ENCODE measurements at places on chromosomes 5 and 9.
A peak's percentile ranks its signal among the peaks of the same experiment; 100 is the strongest.

GRCh38 chr9:128149951-128150593 lies 819 bp downstream of the LCN2 start:
- no peak for DNase-seq

DNA sequence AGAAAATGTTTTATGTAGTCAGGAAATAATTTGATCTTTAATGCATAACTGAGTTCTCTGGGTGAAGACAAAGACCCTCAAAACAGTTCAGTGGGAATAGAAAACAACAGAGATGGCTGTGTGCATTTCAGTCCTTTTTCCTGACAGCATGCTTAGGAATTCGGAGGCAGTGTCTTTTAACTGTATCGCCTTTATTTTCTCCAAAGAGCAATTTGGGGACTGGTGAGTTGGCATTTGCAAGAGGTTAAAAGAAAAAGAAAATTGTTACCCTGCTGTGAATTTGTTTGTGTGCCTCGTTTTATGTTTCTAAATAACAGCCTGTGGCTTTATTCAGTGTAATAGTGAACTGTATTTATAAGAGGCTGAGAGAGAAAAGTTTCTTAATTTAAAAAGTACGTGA lies 227.8 kb upstream of the DMAC1 start:
- peak; percentile 43 for DNase-seq

DNA sequence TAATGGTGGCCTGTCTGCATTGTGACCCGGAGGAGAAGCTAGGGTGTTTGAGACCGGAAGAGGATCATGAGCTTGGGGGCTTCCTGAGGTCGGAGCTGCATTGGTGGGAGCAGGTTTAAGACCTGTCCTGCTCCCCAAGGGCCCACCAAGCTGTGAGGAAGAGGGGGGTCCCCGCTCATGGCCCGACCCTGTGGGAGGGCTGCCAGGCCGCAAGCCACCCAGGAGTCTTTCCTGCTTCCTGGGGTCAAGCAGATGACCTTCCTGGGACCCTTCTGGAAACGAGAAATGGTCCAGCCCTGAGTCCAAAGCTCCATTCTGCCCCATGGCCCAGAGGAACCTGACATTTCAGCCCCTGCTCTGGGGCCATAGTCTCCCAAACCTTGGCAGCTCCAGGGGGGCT lies 61.5 kb upstream of the RNU6ATAC start:
- no peak for DNase-seq

- DNase-seq, result no peak
These were observed 107.4 kb downstream of the BOD1 start for GRCh38 chr5:173509060-173509459.

DNA sequence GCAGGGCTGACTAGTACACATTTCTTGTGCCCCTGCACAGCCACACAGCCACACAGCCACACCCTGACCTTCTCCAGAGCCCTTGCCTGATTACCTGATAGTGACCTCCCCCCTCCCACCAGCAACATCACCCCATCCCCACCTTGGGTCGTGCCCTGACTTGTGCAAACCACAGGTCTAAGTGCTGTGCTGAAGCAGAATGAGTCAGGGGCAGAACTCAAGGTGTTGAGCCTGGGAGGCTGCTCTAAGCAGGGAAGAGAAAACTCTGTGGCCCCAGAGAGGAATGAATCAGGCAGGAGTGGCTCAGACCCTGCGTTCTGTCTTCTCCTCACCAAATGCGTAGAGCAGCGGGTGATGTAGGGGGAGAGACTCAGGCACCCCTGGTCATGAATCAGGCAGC lies 24.3 kb upstream of the FAT2 start:
- DNase-seq, result no peak

DNA sequence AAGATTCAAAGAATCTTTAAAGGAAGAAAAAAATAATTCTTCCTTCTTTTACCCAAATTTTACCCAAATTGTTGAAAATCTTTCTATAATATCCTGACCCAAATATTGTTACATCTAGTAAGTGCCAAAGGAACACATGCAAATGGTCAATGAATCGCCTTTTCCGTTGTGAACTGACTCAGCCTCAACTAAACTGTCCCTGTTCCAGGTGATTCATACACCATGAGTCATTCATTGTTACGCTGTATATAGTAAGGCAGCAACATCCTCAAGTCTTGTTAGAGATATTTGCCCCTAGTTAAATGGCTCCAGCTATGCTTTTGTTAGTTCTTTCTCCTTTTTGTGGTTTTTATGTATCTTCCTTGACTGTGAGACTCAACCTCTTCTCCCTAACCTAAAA lies 9.7 kb downstream of the PTGER4 start:
- DNase-seq, result no peak

DNA sequence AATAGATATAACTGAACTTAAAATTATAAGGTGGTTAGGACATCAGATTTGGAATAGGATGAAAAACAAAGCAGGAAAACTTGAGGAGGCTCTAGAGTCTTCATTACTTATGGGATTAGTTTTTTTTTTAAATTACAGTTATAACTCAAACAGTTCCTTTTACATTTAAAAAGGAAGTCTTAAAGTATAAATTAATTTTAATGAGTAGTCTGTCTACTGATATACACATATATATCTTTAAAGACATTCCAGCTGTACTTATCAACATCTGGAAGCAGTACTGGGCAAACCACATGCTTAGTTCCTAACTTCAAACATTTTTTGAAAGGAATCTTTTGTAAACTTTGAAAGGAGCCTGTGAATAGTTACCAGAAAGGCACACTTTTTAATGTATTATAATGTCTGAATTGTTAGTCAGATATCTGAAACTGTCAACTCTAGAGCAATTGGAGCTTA lies 6.0 kb downstream of the ACTBL2 start:
- no peak for DNase-seq

GRCh38 chr5:73284220-73284795 lies 111.3 kb downstream of the TMEM174 start:
- no peak for DNase-seq

DNA sequence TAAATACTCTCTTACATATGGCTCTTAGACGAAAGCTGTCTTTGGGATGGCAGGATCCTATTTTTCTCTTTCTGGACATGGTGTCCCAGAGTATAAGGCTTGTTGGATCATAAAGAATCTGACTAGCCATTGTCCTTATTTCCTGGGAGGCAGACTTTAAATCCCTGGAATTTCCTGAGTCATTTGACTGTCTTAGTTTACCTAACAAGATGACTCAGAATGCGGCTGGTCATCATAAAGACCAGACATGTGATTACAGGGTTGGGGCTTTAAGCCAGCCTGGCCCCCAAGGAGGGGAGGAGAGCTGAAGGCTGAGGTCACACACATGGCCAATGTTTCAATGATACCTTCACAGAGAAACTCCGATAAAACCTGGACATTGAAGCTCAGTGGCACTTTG lies 37.2 kb downstream of the FAM240B start:
- DNase-seq, result no peak

DNA sequence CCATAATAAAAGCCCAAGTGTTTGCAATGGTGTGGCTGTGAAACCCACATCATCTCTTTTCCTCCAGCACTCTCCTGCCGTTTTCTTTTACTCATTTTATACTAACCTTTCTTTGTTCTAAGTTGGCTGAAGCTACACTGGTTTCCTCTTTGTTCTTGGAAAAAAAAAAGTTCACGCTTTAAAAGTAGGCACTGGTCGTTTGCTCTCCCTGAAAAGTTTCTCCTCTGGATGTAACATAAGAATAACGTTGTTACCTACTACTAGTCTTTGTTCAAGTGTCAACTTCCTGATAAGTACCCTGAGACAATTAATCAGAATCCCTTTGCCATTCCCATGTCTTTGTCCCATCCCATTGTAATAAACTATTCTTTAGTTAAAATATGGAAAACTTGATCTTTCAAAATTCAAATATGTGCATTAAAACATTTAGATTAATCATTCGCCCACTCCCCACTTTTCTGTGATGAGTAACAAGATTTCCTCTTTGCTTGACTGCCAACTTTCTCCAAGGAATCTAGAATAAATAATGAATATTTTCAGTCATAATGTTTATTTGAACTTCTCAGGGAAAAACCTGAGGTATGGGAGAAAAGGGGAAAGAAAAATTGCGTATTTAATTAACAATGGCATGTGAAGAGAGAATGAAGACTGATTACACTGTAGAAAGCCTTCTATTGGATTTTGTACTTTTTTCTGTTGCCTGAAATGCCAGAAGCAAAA lies 454.3 kb upstream of the CTNND2 start:
- DNase-seq, result no peak

DNA sequence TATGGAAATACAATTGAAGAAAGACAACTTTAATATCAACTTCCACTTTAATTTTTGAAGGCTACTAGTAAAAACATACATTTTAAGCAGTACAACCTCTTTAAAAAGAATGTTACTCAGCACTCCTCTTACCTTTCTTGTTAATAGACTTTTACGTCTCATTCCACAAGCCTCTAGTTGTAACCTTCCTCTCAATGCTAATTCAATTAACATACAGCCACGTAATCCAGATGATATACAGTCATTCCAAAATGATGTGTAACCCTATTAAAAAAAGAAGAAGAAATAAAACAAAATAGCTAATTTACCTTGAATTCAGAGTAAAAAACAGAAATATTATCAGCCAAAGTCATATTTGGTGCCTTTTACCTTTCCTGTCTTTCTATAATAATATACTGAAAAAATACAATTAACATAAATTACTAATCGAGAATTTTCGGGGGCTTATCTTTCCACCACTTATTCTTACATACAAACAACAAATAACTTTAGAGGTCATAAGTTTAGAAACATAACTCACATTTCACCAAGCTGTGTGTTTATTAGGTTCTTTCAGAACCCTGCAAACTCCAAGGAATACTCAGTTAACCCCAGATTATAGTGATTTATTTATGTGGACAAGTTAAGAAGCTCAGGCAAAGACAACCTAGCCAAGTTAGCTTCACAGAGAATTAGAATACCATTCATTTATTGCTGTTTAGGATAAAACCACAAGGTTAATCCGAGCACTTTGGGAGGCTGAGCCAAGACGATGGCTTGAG lies 30.3 kb downstream of the GOLPH3 start:
- DNase-seq, result no peak

- no peak for DNase-seq
These were observed 345.4 kb downstream of the FBXL17 start for GRCh38 chr5:108036482-108036881.

DNA sequence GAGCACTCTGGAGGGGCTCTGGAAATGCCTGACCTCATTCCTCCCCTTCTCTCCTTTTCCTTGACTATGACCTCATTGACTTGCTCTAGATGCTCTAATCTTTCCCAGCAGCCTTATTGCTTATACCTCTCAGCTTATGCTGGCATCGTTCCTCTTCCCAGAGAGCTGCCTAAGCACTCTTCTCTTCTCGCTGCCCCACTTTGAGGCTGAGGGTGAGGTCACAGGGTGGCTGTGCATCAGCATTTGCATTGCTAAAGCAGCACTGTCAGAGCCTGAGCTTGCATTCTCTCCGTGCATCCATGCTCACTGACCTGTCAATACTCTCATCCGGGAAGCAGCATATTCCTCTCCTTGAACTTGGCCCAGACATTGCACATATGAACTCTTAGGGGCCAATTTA lies 96.4 kb upstream of the NTRK2 start:
- DNase-seq, result no peak

- DNase-seq, result no peak
These were observed 10.8 kb downstream of the ZNF618 start for GRCh38 chr9:113886933-113887332.

DNA sequence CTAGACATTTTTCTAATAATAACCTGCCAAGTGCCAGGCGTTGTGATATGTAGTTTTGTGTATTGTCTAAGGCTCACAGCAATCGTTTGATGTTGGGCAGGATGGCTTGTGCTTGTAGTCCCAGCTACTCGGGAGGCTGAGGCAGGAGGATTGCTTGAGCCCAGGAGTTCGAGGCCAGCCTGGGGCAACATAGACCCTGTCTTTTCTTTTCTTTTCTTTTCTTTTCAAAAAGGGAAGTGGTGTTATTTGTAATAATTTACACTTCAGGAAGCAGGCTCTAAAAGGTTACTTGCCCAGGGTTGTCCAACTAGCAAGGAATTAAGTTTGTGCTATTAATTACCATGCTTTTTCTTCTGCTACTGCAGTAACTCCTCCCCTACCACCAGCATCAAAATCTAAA lies 3.2 kb downstream of the ZNF131 start:
- DNase-seq, result no peak

- no peak for DNase-seq
These were observed 501.3 kb upstream of the RORB start for GRCh38 chr9:73995836-73996235.

DNA sequence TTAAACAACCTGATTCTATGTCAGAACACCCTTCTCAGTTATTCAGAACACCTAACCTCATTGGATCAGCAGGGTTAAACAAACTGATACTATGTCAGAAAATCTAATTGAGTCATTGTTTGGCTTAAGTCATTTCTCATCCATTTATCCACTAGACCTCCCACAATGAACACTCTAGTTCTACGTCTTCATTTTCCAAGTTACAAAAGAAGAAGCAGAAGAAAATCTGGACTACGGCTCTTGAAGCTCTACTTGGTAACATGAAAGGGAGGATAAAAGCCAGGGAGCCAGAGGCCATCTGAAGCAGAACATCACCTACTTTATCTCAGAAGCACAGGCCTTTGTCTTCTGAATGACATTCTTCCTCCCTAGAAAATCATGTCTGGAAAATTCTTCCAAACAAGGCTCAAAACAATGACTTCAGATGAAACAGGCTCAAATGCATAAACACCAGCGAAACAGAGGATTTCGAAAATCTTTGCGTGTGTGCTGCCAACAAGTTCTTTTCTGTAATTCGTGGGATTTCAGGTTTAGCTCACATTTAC lies 35.4 kb upstream of the TGFBI start:
- DNase-seq, result no peak

DNA sequence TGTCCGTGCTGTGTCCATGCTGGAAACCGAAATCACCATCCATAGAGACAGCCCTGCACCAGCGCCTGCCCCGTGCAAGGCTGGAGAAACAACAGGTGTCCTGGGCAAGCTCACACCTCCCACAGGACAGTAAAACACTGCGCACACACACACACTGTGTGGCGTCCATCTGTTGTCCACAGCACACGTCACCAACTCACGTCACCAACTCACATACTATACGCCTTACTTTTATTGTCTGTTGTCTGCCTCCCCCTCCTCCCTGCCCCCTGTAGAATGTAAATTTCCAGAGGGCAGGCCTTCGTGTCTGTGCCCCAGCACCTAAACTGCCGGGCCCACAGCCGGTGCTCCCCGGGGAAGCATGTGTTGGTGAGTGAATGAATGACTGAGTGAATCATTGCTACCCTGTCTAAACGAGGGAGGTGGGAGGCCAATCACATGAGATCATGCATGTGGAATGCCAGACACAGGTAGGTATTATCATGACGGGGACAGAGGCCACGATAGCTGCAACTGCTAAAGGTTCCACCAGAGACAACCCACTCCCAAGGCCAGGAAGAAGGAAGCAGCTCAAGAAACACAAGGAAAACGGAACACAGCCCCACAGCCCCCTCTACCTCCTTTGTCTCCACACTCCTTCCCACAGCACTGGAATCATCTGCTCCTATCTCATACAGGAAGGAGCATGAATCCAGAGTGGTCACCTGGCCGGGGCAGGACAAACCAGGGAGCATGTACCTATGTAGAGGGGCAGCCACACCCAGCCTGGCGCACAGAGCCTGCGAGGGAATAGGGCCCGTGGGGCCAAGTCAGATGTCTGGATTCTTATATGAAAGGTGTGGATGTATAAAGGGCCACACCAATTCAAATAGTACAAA lies 41.9 kb downstream of the STK10 start:
- no peak for DNase-seq

Data from brain (organoid and tissue), 16 donors.